BJ (cell line): ENCODE measurements at places on chromosomes 13 and 19.

DNA sequence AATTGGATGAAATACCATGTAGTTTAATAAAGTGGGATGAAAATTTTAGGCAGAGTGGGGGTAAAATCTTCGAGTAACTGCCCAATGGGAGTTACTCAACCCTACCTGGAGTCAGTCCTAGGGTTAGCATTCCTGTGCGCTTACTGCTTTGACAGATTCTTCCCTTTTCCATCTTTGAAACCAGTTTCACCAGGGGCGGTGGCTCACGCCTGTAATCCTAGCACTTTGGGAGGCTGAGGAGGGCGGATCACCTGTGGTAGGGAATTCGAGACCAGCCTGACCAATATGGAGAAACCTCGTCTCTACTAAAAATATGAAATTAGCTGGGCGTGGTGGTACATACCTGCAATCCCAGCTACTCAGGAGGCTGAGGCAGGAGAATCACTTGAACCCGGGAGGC, 37.0 kb upstream of the CXCL17 start:
- no peak for DNase-seq

DNA sequence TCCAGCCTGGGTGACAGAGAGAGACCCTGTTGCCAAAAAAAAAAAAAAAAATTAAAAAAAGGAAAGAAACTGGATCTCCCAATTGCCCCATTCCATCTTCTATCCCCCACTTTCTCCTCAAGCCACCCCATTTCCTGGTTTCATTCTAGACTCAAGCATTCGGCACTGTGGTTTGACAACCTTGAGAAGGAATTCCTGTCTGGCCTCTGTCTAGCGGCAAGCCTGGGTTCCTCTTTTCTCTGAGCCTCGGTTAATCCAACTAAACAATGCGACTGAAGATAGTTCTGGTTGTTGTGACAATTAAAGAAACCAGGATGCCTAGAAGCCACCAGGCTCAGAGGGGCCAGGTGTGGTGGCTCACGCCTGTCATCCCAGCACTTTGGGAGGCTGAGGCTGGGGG, 3.3 kb upstream of the C3 start:
- DNase-seq, result no peak

- DNase-seq, result no peak
Observed at GRCh38 chr19:47023448-47023794, 3.8 kb downstream of the NPAS1 start.

- no peak for DNase-seq
Observed at GRCh38 chr13:40178130-40178529, 488.3 kb downstream of the FOXO1 start.

DNA sequence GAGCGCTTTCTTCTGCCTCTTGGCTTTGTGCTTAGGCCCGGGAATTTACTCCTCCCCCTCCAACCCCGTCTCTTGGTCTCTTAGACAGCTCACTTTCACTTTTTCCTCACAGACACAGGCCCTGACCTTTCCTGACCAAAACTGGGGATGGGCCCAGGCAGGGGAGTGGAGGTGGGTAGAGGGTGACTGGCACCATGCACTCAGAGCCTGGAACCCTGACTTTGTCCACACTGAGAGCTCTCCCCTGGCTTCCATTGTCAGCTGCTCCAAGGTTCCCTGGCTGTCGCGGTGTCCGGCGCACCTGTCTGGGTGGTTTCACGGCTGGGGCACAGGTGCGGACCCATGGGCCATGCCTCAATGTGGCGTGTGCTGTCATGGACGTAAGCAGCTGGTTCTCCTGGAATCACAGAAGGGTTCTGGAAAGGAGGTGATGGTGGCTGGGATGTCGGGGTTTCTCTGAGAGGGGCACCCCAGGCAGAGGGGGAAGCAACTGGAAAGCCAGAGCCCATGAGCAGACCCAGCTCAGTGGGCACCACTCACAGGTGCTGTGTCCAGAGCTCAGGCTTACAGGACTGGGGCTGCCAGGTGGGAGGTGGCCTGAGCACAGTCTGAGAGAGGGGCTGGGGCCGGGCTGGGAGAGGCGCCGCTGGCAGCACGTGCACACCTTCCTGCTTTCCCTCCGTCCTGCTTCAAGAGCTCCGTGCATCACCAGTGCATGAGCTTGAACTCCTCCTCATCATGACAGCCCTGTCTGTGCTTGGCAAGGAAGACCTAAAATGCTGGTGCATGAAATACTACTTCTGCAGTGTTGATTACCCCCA, 28.0 kb upstream of the C1QTNF9 start:
- DNase-seq, result no peak

- DNase-seq, result no peak
Observed at GRCh38 chr13:87925006-87925405, 253.8 kb downstream of the SLITRK5 start.

DNA sequence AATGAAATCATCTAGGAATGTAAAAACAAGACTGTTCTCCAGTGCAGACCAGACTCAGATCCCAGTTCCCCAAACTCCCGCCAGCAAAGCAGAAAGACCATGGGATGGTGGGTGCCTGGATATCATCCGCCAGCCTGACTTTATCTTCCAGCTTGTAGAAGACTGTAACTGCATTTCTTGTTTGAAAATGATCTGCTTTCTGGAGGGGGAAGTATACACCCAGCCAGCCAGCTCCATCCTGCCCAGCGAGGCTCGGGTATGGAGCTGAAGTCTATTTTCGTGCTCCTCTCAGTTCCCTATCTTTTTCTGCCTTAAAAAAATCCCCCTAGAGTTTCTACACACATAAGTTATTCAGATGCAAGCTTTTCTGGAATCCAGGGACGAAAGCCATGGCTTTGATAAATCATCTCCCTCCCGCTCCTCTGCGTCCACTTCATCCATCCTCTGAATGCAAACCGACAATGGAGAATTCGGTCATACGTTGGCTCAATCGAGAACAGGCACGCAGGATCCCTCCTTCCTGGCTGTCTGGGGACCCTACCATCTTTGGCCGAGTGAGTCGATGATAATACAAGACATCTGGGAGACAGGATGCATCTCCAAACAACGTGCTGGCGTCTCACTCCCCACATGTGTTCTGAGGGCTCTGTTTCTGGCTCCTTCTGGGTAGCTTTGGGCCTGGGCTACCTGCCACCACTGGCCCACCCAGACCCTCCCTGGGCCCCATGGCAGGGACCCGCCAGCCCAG, 31.2 kb downstream of the CEBPG start:
- no peak for DNase-seq

DNA sequence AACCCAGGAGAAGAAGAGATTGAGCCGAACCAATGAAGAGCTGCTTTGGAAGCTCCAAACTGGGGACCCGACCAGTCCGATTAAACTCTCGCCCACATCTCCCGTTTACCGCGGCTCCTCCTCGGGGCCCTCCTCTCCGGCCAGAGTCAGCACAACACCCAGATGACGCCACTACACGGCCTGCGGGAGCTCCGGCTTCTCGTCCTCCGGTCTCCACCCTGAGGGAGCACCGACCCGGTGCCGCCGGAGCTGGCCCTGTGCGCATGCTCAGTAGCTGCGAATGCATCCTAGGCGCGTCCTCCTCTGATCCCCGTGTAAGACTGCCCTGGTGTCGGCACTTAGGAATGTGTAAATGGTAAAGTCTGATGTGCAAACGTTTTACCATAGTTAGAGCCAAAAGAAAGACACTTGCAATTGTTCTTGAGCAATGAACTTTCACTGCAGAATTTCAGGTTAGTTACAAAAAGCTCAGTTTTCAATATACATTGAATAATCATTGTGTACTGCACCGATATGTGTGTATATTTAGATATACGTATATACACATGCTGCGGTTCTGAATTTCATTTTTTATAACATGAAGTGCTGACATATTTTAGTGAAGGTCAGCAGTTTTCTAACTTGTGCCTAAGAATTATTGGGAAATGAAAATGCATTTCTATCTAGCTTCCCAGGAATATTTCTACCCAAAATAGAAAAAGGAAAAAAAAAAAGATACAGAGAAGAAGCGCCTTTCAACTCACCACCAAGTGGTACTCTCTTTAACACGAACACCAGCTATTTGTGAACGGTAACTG, 92.2 kb downstream of the SLC7A1 start:
- no peak for DNase-seq

DNA sequence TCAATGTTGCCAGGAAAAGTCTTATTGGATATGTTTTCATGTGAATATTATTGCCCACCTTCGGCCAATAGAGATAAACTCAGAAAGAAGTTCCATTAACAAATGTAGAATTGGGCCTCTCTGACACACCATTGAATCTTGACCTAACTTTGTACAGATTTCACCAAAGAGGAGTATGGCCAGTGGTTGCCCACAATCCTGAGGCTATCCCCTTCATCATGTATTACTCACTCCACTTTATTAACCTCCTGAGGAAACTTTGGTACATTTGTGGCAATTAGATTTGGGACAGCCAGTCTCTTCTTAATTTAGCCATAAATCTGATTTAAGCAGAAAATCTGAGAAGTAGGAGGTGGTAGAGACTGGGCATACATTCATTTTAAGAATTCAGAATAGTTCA, 53.3 kb upstream of the POSTN start:
- no peak for DNase-seq

GRCh38 chr19:290372-291005, 714 bp downstream of the PLPP2 start:
- no peak for DNase-seq

DNA sequence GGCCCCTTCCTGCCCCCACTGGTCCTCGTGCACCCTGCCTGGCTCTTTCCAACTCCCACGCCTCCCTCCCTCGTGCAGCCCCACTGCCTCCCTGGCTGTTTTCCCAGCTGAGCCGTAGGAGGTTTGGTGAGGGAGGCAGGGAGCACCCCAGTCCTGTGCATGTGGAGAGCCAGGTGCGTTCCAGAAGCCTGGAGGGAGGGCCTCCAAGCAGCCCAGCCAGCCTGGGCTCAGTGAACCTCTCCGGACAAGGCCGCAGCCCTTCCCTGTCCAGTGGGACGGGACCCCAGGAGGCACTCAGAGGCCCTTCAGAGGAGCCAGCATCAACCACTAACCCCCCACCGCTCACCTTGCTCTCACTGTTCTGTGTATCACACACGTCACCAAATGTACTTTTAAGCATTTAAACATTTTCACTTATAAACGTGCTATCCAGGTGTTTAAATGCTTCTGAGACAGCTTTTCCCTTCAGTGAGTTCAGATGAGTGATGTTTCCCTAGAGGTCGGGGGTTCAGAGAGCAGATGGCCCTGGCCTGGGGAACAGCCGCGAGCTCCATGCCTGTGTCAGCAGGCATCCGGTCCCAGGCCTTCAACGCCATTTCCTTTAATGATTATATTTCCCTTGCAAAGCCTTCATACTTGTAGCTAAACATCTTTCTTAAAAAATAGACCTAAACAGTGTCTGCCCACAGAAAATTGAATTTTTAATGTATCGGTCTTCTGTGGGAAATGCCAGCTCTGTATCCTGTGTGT, 122.6 kb downstream of the ATP11A start:
- no peak for DNase-seq

DNA sequence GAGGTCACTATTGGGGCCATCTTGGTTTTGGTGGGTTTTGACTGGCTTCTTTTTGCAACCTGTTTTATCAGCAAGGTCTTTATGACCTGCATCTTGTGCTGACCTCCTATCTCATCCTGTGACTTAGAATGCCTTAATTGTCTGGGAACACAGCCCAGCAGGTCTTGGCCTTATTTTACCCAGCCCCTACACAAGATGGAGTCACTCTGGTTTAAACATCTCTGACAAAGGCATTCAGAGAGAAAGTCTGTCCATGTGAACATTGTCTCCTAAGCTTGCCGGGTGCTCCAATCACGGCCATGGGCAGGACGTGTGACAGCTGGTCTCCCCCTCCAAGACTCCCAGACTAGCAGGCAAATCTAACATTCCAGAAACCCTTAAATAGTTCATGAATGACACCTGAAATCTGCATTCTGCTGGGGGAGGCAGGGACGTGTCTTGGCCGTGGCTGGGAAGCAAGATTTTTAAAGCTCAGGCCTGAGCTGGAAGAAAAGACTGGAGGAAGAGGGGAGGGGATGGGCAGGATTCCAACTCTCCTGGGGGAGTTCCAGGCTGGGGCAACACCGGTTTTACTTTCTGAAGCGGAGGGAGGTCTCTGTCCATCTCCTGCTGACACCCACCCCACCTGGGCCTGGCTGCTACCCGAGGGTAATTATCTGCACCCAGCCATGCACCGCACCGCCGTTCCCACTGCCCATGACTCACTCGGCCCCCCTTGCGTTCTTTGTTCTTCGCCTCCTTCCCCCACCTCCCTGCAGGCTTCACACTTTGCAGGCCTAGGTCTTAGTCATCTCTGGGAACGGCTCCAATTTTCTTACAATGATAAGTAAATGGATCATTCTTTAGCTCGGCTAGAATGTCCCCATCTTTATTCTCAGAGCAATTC, 11.6 kb upstream of the OR1M1 start:
- DNase-seq, result peak; percentile 3

- no peak for DNase-seq
Observed at GRCh38 chr19:13689085-13689484, 75.2 kb upstream of the MRI1 start.

DNA sequence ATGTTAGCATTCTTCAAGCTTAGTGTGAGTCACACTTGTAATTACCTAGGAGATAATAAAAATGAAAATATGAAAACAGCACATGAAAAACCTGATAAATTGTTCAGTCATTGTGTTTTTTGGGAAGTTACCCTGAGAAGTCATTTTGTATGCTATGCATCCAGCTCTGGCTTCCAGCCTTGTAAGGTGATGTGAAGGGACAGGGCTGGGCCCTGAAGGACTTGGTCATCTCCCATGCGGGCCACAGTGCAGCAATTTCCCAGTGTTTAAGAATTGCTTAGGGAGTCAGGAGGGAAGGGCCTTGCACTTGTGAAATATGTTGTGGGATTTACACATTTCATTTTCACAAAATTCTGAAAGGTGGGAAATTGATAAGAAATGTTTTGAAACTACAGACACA, 41.3 kb downstream of the ARHGEF7 start:
- no peak for DNase-seq

GRCh38 chr13:100392709-100393630, 195.6 kb downstream of the GGACT start:
- peak; percentile 99 for DNase-seq

- DNase-seq, result no peak
Observed at GRCh38 chr19:4083677-4084546, 17.2 kb upstream of the ZBTB7A start.

DNA sequence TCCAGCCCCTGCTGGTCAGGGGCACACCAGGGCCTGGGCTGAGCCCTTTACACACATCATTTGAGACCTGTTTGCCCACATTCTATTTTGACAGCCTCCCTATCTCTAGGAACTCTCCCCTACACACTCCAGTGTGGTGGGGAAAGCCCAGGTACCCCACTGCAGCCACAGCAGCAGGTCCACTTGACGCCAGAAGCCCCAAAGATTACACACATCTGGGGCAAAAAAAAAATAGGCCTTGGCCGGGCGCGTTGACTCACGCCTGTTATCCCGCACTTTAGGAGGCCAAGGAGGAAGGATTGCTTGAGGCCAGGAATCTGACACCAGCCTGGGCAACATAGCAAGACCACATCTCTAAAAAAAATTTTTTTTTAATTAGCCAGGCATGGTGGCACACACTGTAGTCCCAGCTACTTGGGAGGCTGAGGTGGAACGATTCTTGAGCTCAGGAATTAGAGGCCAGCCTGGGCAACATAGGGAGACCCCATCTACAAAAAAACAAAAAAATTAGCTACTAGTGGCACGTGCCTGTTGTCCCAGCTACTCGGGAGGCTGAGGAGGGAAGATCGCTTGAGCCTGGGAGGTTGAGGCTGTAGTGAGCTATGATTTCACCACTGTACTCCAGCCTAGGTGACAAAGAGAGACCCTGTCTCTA, 18.0 kb upstream of the CD22 start:
- no peak for DNase-seq

GRCh38 chr13:66967811-66968597, 262.1 kb downstream of the PCDH9 start:
- no peak for DNase-seq

GRCh38 chr19:48740164-48740972, at the start of gene RASIP1:
TSS of gene RASIP1 (minus strand) at chr19:48740610. CDS start at chr19:48740282, 328 bp downstream.
- DNase-seq, result no peak

- DNase-seq, result no peak
Observed at GRCh38 chr19:23769691-23770468, 11.2 kb upstream of the ZNF681 start.

- no peak for DNase-seq
Observed at GRCh38 chr13:59000770-59001169, 1163.0 kb downstream of the DIAPH3 start.
